Stimulated activated CD4-positive, alpha-beta T cell treated with anti-CD3 and anti-CD28 coated beads, Interleukin-15, amount 100 ng/mL, for 1 hour (primary cell): ENCODE measurements at places on chromosomes 1 and 21.

DNA sequence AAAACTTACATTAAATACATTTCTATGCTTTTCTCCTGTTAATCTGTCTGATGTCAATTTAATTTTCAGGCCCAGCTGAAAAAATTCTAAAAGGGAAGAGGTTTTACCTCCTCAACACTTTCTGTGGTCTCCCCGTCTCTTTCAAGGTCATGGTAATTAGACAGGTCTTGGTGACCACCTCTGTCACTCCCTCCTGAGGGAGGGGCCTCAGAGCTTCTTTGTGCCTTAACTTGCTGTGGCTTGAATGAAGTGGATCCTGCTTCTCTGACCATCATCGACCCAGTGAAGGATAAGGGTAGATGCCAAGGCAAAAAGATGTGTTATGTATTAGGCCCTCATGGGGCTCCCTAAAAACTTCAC is 40.8 kb upstream of the OSBPL9 start:
- DNase-seq = no peak

GRCh38 chr1:157697781-157698569 is 2.6 kb downstream of the FCRL3 start:
- no peak for DNase-seq

- DNase-seq = no peak
Observed at GRCh38 chr1:98896711-98897445, 107.8 kb downstream of the PLPPR5 start.

DNA sequence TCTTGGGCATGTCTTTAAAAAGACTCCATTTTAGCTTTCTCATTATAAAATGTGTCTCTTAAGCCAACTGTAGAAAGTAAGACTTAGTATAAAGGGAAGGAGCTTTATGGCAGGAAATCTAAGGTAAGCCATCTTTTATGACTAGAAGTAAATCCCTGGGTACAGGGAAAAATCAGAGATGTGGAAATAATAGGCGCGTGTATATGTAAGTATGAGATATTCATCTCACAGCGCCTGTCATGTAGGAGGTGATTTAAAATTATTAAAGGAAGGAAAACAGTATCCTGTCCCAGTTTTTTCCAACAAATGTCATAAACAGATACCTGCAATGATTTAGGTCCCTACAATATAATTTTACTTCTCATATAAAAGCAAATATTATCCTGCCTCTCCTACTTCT is 35.0 kb upstream of the IRF2BP2 start:
- DNase-seq = no peak

- no peak for DNase-seq
Observed at GRCh38 chr1:158025576-158026230, 32.3 kb downstream of the KIRREL1 start.

DNA sequence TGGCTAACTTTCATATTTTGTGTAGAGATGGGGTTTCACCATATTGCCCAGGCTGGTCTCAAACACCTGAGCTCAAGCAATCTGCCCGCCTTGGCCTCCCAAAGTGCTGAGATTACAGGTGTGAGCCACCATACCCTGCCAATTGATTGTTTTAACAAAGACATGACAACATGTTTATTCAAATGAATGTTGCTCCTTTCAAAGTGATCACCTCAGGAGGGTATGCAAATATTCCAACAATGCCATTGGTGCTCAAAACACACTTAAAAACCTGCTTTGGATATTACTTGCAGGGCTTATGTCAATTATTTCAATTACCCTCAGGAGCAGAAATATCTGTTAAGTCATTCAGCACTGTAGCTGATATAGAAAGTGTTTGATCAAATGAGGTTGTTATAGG is 7.9 kb downstream of the LAX1 start:
- DNase-seq = no peak
